ENCODE measurements at places on chromosomes 1 and 21. TPM values are rescaled to one million over a fixed set of nuclear protein-coding genes. Genes with fewer than 3 reads are reported as not detected.

EFNA3 gene
- total RNA-seq, result 2.7 TPM

RAB25 gene
- 2.7 TPM for total RNA-seq

GSTM5 gene
- not detected for total RNA-seq

ANGPTL1 gene
- not detected for total RNA-seq

TCHHL1 gene
- total RNA-seq, result not detected

S100A9 gene
- total RNA-seq, result 197 TPM

SLC2A5 gene
- 0.08 TPM for total RNA-seq

FAM72C gene
- total RNA-seq, result 10.8 TPM

DNA sequence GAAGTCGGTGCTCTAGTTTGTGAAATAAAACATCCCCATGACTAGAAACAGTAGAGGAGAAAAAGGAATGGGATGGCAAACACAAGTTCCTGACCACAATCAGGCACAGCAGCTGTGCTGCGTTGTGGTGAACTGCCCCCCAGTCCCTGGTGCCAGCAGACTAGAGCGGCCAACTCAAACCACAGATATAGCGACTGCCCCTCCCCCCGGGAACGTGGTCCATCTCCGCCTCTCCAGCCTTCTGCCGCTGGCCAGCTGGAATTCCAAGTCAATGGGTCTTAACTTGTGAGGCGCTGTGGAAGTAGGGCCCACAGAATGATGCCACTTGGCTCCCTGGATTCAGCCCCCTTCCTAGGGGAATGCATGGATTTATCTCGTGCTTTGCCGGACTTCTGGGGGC lies 41.6 kb upstream of the ZNF678 start:
- no peak overlapping the region for H3K4me3 ChIP-seq
- no peak for DNase-seq
- H3K27me3 ChIP-seq, result no peaks in the 10 kb centered on the region
- no peak overlapping the region for H3K27ac ChIP-seq
- no peaks in the 10 kb centered on the region for H3K36me3 ChIP-seq

DNA sequence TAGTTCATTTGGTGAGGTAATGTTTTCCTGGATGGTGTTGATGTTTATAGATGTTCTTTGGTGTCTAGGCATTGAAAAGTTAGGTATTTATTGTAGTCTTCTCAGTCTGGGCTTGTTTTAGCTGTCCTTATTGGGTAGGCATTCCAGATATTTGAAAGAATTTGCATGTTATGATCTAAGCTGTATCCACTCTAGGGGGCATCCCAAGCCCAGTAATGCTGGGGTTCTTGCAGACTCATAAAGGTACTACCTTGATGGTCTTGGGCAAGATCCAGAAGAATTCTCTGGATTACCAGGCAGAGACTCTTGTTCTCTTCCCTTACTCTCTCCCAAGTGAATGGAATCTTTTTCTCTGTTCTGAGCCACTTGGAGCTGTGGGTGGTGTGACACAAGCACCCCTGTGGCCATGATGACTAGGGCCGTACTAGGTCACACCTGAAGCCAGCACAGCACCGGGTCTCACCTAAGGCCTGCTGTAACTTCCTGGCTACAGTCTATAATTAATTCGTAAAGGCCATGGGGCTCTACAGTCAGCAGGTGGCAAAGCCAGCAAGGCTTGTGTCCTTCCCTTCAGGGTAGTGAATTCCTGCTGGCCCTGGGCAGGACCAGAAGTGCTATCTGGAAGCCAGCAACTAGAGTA lies 74.8 kb upstream of the PDE4B start:
- no peak for DNase-seq
- H3K4me1 ChIP-seq, result no peaks in the 10 kb centered on the region
- no peaks in the 10 kb centered on the region for H3K36me3 ChIP-seq
- no peak overlapping the region for H3K27ac ChIP-seq

- no peak overlapping the region for H3K27ac ChIP-seq
- no peak for DNase-seq
- H3K4me1 ChIP-seq, result no peaks in the 10 kb centered on the region
- no peaks in the 10 kb centered on the region for H3K36me3 ChIP-seq
These were observed 39.0 kb downstream of the FAF1 start for GRCh38 chr1:50921029-50921428.

DNA sequence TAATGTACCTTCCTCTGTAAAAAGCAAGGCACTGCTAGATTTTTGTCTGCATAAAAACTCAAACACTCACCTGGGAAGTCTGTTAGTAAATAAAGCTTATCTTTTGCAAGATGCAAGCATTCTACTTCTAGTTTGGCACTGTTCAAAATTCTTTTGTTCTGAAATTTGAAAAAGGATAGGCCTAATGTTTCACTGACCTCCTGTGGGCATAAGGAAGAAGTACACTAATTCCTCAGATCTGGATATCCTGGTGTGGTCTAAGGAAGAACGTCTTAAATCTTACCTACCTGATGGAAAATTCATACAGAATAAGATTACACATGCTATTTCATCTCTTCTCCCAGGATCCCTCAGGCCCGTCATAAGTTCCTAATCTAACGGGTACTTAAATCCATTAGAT lies 93.5 kb upstream of the CAMK1G start:
- H3K27ac ChIP-seq, result no peak overlapping the region
- H3K4me3 ChIP-seq, result no peak overlapping the region
- DNase-seq, result no peak
- no peaks in the 10 kb centered on the region for H3K36me3 ChIP-seq

DNA sequence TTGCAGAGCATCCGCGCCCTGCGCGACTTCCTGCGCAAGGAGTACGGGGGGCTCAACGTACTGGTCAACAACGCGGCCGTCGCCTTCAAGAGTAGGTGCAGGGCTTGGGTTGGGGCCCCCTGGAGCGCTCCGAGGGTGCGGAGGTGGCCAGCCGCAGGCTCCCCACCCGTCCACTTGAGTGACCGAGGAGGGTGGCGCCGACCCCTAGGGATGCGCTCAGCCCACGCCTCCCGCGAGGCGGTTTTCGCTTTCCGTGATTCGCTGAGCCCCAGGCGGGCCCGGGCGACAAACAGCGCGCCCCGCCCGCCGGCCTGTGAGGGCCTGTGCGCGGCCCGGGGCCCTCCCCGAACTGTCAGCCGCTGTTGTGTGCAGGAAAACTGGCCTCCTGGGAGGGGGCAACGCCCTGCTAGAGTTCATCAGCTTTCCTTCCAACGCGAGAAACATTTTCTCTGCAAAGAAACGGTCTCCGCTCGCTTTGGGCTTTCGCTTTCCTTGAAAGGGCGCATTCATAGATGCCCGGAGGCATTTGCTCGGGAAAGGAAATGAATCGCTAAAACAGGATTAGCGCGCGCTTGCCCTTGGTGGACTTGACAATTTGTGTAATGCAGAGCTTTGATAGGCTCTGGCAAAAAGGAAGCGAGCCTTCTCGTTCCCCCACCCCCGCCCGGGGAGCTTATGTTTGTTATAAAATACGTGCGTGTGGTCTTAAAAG lies 668 bp downstream of the CBR3 start:
- H3K27me3 ChIP-seq, result no peaks in the 10 kb centered on the region
- H3K4me1 ChIP-seq, result peaks cover 13% of the 10 kb centered on the region
- H3K27ac ChIP-seq, result peak overlapping the region; percentile 58
- H3K4me3 ChIP-seq, result peak overlapping the region; percentile 81
- DNase-seq, result peak; percentile 37
- H3K36me3 ChIP-seq, result no peaks in the 10 kb centered on the region

GRCh38 chr1:152743371-152744145 lies 14.3 kb upstream of the KPRP start:
- DNase-seq, result no peak
- no peaks in the 10 kb centered on the region for H3K4me1 ChIP-seq
- H3K27me3 ChIP-seq, result no peaks in the 10 kb centered on the region
- no peak overlapping the region for H3K4me3 ChIP-seq

- no peaks in the 10 kb centered on the region for H3K4me1 ChIP-seq
These were observed 19.2 kb upstream of the PIGK start for GRCh38 chr1:77238462-77238861.

- H3K27me3 ChIP-seq, result no peaks in the 10 kb centered on the region
- peaks cover 11% of the 10 kb centered on the region for H3K4me1 ChIP-seq
- no peak overlapping the region for H3K27ac ChIP-seq
These were observed 5.5 kb downstream of the AP4B1 start for GRCh38 chr1:113899111-113899510.

DNA sequence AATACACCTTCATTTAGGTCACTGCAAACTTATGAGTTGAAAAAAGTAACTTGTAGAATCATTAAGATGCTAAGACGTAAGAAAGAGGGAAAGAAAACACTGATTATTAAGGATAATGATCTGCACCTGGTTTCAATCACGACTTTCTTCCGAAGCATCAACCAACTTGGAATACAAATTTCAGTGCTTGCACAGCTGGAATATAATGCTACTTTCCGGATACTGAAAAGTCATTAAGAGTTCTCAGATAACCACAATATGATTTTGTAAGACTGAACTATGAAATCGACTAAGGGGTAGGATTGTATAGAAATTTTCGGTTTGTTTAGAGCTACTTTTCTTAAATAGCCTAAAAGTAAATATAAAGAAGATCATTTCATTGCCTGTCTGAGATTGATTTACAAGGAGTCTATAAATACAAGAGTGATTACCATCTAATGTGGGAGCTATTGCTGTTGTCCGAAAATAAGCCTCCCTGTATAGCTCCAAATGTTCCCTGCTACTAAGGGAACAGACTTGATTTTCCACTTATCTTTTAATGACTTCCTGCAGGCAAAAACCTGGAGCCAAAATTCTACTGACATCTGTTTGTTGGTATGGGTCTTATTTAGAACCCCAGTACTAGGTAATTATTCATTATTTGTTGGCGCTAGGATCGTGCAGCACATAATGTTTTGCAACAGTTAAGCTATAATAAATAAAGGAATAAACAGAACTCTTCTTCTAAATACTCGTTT lies 673.3 kb downstream of the KCNT2 start:
- no peaks in the 10 kb centered on the region for H3K36me3 ChIP-seq
- H3K27me3 ChIP-seq, result no peaks in the 10 kb centered on the region
- H3K4me3 ChIP-seq, result no peak overlapping the region
- no peak for DNase-seq

DNA sequence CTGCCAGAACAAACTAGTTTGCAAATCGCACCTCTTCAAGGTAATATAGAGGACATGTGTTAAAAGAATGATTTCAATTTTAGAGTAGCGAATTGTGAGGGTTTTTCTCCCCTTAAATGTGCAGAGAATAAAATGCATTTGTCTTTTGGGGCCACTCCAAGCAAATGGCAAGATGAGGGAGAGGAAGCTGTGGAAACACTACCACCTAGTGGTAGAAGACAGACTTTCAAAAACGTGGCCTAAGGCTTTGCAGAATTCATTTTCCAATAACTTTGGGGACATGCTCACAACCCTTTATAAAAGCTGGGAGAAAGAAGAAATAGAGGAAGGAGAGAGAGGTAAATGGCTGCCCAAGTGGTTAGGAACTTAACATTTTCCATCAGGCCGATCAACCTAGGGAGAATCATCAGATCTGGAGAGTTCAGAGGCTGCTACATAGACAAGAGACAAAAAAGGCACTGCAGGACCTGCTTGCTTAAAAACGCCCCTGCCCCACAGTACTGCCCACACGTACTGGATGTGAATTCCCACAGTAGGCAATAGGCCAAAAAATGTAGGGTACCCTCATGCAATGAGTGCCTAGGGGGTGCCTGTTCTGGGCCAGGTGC lies 15.7 kb upstream of the RCAN1 start:
- H3K27me3 ChIP-seq, result no peaks in the 10 kb centered on the region
- no peaks in the 10 kb centered on the region for H3K4me1 ChIP-seq
- peak; percentile 56 for DNase-seq
- H3K36me3 ChIP-seq, result no peaks in the 10 kb centered on the region
- no peak overlapping the region for H3K4me3 ChIP-seq
